T-helper 22 cell (primary cell): ENCODE measurements at places on chromosomes 6 and 20.

- no peak for DNase-seq
Observed at GRCh38 chr20:62786157-62786556, 10.1 kb upstream of the MRGBP start.

DNA sequence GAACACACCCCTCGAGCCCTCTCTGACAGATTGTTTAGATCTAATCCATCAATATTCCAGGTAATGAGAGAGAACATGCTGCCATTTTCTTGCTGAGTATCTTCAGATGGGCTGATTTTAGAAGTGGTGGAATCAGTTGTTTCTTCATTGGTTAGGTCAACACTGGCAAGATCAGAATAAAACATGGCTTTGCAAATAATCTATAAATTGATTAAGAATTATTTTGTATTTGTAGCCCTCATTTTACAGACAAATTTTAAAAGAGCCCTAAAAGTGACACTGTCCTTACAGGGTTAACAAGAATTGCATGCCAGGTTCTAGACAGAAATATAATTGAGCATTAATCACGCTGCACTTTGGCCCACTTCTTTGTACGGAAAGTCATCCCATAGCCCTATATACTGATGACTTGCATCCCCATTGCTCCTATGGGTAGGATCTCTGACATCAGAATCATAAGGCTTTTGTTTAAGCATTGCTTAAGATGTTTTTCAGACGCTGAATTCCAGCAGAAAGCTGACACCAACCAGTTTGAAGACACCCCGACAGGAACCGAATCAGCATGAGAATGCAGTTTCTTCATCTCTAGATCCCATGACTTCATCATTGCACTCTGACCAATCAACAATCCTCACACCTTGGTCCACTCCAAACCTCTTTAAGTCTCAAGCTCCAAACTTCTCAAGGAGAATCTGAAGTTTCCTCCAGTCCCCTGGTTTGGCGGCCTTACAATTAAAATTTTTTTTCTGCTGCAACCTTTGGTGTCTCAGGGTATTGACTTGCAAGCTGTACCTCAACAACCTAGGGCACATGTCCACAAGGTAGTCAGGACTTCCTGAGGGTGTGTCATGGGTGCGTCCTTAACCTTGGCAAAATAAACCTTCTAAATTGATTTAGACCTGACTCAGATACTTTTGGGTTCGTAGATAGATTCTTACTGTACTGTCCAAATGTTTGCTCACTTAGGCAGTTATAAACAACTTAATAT, 7.8 kb downstream of the TDP2 start:
- no peak for DNase-seq

DNA sequence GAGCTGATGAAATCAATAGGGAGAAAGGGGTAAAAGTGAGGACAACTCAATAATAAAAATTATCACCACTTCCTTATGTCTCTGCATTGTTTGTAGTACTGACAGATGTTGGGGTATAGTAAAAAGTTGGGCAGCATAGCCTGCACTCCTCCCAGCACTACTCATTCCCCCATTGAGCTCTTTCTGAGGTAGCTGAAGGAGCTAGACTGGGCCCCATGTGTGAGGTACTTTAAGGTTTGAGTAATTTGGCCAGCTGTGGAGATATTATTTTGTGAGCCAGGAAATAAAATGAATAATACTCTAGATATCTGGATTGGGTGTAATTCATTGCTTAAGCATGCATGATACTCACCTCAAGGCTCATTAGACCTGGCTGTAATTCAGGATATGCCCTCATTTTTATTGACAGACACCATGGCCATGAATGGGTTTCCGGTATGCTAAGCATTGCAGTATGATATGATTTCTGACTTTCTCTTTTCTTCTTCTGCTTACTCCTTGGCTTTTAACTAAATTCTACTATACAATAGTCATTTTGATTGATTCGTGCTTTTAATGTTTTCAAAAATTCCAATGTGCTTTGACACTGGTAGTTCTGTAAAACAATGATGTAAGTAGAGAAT, 283.9 kb upstream of the RIMS1 start:
- no peak for DNase-seq

GRCh38 chr20:6855104-6855503, 87.6 kb downstream of the BMP2 start:
- no peak for DNase-seq
